ENCODE measurements at places on chromosomes 12 and 14. TPM values are rescaled to one million over a fixed set of nuclear protein-coding genes. Genes with fewer than 3 reads are reported as not detected.

Gene WSCD2
- total RNA-seq, result not detected

Gene ART4
- total RNA-seq, result 28.2 TPM

Gene CLEC4A
- total RNA-seq, result 0.14 TPM

Gene RGS6
- not detected for total RNA-seq

Gene GMFB
- total RNA-seq, result 121 TPM

Gene C1S
- total RNA-seq, result 0.57 TPM

Gene FUT8
- total RNA-seq, result 85.5 TPM

Gene NFE2
- total RNA-seq, result not detected

Gene KCNK10
- total RNA-seq, result not detected

Gene PMCH
- total RNA-seq, result 0.36 TPM

Gene TAS2R14
- total RNA-seq, result 6.8 TPM

Gene SOAT2
- total RNA-seq, result not detected

Gene SMIM41
- not detected for total RNA-seq

Gene AICDA
- total RNA-seq, result not detected

Gene PPP4R4
- total RNA-seq, result under 0.01 TPM

Gene APOF
- not detected for total RNA-seq

Gene FAM181A
- not detected for total RNA-seq

Gene SPTSSA
- total RNA-seq, result 25.7 TPM

Gene KRT85
- total RNA-seq, result not detected

Gene NIN
- total RNA-seq, result 64.3 TPM

Gene RPL10L
- total RNA-seq, result not detected

Gene TPPP2
- total RNA-seq, result not detected

Gene BBS10
- 18.5 TPM for total RNA-seq

Gene TDG
- total RNA-seq, result 46.0 TPM

Gene LPAR5
- not detected for total RNA-seq

Gene GPR84
- not detected for total RNA-seq

Gene CMKLR1
- total RNA-seq, result 0.07 TPM

Gene TARBP2
- 44.9 TPM for total RNA-seq

Gene HVCN1
- 4.7 TPM for total RNA-seq

Gene TMTC1
- 12.2 TPM for total RNA-seq

Gene TRIAP1
- total RNA-seq, result 71.7 TPM

Gene KLRC2
- total RNA-seq, result not detected

Gene NTF3
- total RNA-seq, result not detected

Gene CPNE8
- total RNA-seq, result 30.6 TPM
